ENCODE measurements at places on chromosomes 7 and 10.

DNA sequence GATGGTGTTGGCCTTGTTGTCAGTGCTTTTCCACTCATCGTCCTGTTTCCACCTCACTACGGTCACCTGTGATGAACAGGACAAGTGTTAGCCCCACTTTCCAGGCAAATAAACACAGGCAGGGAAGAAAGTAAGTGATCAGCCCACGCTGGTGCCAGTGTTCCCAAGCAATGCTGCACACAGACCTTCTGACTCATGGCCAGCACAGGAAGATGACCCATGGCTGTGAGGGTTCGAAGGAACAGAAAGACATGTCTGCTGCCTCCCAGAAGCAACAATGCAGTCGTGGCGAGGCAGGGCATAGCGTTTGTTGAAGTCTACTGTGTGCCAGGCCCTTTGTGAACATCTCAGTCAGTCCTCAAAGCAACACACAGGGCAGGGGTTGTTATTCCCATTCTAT lies 35.7 kb downstream of the SLC29A3 start:
- no peak for DNase-seq

DNA sequence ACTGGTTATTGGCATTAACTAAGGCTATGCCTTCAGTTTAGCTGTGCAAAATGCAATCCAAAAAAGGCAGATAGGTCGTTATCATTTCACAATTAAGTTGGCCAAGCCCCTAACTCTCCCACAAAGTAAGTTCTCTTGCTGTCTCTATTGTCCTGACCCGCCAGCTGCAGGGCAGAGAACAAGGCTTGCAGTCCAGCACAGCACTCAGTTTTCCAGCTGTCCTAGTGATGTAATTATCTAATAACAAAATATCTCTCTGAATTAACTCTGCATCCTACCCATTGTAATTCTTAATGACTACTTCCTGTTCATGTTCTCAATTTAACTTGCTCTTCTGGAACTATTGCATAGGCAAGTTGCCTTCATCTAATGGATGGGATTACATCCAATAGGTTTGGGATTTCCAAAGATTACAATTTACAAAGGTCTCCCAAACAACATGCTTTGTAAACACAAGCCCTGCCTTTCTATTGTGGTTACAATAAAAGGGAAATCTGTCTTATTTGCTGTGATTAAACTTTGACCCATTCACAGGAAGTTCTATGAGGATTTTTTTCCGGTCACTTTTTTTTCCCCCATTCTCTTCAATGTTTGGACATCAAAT lies 55.2 kb downstream of the CDK6 start:
- peak; percentile 91 for DNase-seq

GRCh38 chr7:67786021-67786420 lies 789.4 kb downstream of the TYW1 start:
- no peak for DNase-seq

DNA sequence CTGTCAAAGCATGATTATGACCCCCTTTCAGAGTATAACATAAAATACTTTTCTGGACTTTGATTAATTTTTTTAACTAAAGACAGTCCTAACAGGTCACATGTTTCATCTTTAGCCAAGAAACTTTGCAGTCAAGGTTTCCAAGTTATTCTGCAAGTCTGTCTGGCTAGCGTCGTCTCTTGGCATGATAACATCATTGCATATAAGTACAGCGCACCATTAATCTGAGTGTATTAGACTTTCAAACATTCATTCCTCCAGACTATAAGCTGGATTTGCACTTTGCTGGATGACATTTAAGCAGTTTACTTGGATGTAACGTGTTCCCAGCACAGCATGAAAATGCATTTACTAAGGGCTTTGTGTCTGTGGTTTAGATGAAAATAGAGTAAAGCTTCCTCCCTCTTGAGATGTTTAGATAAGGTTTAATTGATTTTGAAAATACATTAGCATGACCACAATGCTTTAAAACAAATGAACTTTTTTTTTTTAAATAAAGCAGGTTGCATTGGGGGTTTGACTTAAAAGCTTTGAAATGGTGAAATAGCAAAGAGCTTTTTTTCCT lies 349.0 kb upstream of the MTPN start:
- no peak for DNase-seq

DNA sequence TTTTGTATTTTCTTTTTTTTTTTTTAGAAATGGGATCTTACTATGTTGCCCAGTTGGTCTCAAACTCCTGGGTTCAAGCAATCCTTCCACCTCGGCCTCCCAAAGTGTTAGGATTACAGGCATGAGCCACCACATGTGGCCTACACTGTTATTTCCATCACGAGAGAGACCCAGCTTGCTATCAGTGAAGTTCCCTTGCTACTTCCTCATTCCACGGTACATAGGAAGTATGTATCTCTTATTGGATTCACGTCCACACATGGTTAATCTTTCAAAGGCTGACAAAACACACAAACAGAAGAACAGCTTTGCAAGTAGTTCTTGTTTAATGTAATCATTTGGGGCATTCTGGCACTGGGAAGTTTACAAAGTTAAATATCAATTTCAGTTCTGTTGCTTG lies 50.9 kb downstream of the DCLRE1A start:
- no peak for DNase-seq

- DNase-seq: peak; percentile 37
Observed at GRCh38 chr10:1368842-1369171, 312.6 kb downstream of the WDR37 start.

All from pons (tissue), 1 donor.